Glomerular endothelial cell (primary cell): ENCODE measurements at places on chromosomes 12 and 14. TPM values are rescaled to one million over a fixed set of nuclear protein-coding genes. Genes with fewer than 3 reads are reported as not detected.

FAM90A1 gene
- 0.06 TPM in 1 of 2 replicates, not detected in the other for total RNA-seq

TGM1 gene
- 0.64 and 2.5 TPM in 2 replicates for total RNA-seq

SERPINA1 gene
- total RNA-seq = 0.87 and 0.88 TPM in 2 replicates

OR10AD1 gene
- total RNA-seq = not detected in 2 replicates

KRT71 gene
- total RNA-seq = not detected in 2 replicates

KCNMB4 gene
- 2.2 and 3.0 TPM in 2 replicates for total RNA-seq

REC8 gene
- 46.3 and 55.0 TPM in 2 replicates for total RNA-seq

DNAH10 gene
- not detected in 2 replicates for total RNA-seq

ACTN1 gene
- total RNA-seq = 595 and 671 TPM in 2 replicates

BEGAIN gene
- total RNA-seq = 0.05 TPM in 1 of 2 replicates, not detected in the other

UBR7 gene
- 20.2 and 28.8 TPM in 2 replicates for total RNA-seq

USP44 gene
- 0.41 and 0.73 TPM in 2 replicates for total RNA-seq

MIPOL1 gene
- 12.3 and 16.0 TPM in 2 replicates for total RNA-seq

GPD1 gene
- total RNA-seq = 2.6 TPM in 1 of 2 replicates, not detected in the other

ALKBH1 gene
- 11.9 and 13.3 TPM in 2 replicates for total RNA-seq

EEF1AKMT3 gene
- 4.7 and 6.9 TPM in 2 replicates for total RNA-seq

VDR gene
- 0.10 and 0.18 TPM in 2 replicates for total RNA-seq

KRT1 gene
- total RNA-seq = not detected in 2 replicates

CRIP2 gene
- 515 and 575 TPM in 2 replicates for total RNA-seq

DACT1 gene
- 1.2 and 4.3 TPM in 2 replicates for total RNA-seq

GLIPR1L1 gene
- not detected in 2 replicates for total RNA-seq

DLGAP5 gene
- total RNA-seq = 7.4 and 8.9 TPM in 2 replicates

FOXA1 gene
- 0.44 and 3.3 TPM in 2 replicates for total RNA-seq

NXPH4 gene
- 0.05 and 2.5 TPM in 2 replicates for total RNA-seq

AMDHD1 gene
- total RNA-seq = not detected in 2 replicates

SLC7A7 gene
- total RNA-seq = 27.2 and 38.2 TPM in 2 replicates

FAIM2 gene
- not detected in 2 replicates for total RNA-seq
